Iris pigment epithelial cell (primary cell): ENCODE measurements at places on chromosomes 7 and 10.
A peak's percentile ranks its signal among the peaks of the same experiment; 100 is the strongest.

- no peak for DNase-seq
Measured at GRCh38 chr7:139361523-139361922, 1.8 kb downstream of the LUC7L2 start.

- DNase-seq, result peak; percentile 9
Measured at GRCh38 chr10:37865264-37865663, 7.9 kb upstream of the ZNF248 start.

- DNase-seq, result peak; percentile 41
Measured at GRCh38 chr7:138282997-138283396, 177.1 kb upstream of the TRIM24 start.

GRCh38 chr7:138246428-138246827 is 170.2 kb downstream of the AKR1D1 start:
- no peak for DNase-seq

- peak; percentile 53 for DNase-seq
Measured at GRCh38 chr7:81079746-81080145, 160.9 kb upstream of the SEMA3C start.

- DNase-seq, result peak; percentile 44
Measured at GRCh38 chr10:96619796-96620773, 33.3 kb upstream of the TM9SF3 start.

GRCh38 chr7:131004371-131004770 is 270.4 kb upstream of the KLF14 start:
- DNase-seq, result no peak

DNA sequence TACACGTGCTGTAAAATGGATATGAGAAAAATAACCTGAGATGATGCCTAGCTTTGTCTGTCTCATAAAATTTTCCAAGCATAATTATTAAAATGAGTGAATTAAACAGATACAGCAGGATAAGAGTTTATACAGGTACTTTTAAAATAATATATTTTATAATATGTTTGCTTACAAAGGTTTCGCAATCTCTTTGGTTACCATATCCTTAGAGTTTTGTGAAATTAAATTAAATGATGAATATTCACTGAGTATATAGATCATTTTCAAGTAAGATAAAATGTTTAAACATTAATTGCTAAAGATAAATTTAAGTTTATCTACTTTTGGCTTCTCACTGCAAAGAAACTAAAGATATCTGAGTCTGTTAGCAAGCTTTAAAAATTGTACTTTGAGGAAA is 11.4 kb downstream of the SHTN1 start:
- DNase-seq, result no peak

GRCh38 chr7:121300685-121301420 is 27.9 kb upstream of the WNT16 start:
- DNase-seq, result no peak

DNA sequence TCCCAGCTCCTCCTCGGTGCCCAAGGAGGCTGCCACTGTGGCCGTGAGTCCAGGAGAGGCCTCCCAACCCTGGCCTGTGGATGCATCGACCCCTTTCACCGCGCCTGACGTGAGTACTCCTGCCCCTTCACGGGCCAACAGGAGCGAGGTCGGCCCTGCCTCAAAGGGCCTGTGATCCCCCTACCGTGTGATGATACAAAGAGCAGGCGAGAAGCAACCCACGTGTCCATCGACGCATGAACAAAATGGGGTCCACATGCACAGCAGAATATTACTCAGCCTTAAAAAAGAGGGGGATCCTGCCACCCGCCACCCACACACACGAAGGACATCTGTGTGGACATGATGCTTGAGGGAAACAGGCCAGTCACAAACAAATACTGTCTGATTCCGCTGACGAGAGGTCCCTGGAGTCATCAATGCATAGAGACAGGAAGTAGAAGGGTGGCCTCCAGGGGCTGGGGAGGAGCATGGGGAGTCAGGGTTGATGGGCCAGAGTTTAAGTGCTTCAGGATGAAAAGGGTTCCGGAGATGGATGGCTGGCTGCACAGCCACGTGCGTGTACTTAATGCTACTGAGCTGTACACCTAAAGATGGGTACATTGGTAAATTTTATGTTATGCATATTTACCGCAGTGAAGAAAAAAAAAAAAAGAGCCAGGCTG is 151.9 kb downstream of the PRKAG2 start:
- DNase-seq, result no peak

GRCh38 chr10:33938001-33938400 is 603.5 kb upstream of the NRP1 start:
- DNase-seq, result peak; percentile 8

DNA sequence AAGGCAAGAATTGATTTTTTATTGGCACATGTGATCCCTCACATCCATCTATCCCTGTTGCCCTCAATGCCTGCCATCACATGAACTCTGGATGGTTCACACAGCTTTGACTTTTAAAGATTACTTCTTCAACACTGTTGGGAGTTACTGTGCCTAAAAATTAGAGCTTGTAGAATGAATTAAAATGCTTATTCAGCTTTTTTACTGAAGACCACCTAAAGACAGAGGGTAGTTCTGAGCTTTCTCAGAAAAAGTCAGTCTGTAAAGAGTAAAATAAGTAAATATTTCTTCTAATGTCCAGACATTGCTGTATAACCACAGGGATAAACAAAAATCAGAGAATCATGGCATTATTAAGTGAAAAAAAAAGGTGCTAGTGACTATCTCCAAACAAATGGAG is 93.3 kb upstream of the CSTF2T start:
- no peak for DNase-seq

- no peak for DNase-seq
Measured at GRCh38 chr10:47388879-47389278, 4.8 kb upstream of the ZNF488 start.

- no peak for DNase-seq
Measured at GRCh38 chr7:129750501-129750900, 139.0 kb downstream of the NRF1 start.

DNA sequence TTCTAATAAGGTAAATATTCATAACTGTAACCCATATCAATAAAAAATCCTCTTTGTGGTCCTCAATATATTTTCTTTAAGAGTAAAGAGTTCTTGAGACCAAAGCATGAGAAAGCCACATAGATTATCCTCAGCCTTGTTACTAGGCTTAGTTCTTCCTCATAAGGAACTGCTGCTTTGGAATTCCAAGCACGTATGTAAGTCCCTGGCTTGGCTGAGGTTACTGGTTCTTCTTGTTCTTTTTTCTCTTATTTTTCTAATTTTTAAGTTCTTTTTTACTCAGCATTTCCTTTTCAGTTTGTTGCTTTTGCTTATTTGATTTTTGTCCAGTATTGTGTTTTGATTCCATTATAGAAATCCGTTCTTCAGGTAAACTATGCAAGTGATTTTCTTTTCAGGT is 127.3 kb downstream of the MARCHF5 start:
- DNase-seq, result peak; percentile 30

DNA sequence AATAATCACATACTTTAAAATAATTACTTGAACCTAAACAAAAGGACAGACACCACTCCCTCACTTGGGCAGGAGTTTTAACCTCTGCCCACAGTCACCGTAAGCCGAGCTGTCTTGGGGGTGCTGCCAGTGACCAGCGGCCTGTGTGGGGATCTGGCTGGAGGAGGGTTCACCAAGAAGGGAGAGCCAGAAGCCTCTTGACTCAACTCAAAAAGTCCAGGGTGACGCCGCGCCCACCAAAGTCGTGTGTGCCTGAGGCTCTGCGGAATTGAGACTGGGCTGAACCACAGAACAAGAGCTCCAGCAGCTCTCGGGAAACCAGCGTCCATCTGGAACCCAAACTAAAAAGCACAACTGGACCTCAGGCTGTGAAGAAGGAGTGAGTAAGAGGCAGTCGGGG is 35.8 kb downstream of the ZFAND2A start:
- DNase-seq, result no peak

DNA sequence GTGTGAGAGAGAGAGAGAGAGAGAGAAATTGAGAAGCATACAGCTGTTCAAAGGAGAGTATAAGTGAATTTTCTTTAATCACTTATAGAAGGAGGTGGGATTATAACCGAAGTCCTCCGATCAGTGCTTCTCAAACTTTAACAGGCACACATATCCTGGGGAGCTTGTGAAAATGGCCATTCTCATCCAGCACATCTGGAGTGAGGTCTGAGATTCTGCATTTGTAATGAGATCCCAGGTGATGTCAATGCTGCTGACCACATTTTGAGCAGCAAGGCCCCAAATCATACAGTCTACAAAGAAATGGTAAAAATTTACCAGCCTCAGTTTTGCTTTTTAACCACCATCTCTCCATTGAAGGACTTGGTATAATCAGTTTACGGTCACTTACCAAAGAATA is 219.0 kb downstream of the PTEN start:
- DNase-seq, result no peak

DNA sequence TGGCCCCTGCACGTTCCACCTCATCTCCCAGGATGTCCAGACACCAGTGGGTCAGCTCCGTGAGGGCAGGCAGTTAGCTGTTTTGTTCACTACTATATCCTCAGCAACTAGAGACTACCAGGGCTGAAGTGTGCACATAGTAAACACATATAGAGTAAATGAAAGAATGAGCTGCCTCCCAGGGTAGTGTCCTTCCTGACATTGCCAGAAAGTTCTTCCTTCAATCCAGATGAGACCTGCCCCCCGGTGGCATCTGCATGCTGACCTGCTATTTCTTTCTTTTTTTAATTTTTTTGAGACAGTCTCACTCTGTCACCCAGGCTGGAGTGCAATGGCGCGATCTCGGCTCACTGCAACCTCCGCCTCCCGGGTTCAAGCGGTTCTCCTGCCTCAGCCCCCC is 14.0 kb upstream of the ARPC1A start:
- no peak for DNase-seq

GRCh38 chr10:95474228-95475002 is 86.8 kb downstream of the SORBS1 start:
- DNase-seq, result peak; percentile 86
